Umbilical cord (tissue), 2 donors: ENCODE measurements at places on chromosomes 1 and 21.

- DNase-seq, result no peak
These were observed 7.7 kb downstream of the IFI6 start for GRCh38 chr1:27664291-27664690.

DNA sequence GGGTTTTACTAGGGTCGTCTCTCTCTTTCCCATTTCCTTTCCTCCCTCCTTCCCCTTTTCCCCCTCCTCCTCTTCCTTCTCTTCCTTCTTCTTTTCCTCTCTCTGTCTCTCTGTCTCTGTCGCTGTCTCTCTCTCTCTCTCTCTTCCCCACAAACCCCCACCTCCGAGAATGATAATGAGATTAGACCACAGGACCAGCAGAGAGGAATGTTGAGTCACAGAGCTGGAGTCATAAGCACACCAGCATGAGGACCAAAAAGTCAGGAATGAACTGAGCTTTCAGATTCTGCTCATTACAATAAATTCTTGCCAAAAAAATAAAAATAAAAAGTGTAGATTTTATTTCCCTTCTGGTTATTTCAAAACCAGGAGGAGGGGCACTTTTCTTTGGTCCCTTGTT, 377.4 kb downstream of the LTN1 start:
- peak; percentile 20 for DNase-seq

GRCh38 chr1:5830771-5831599, 161.2 kb downstream of the NPHP4 start:
- no peak for DNase-seq

- DNase-seq, result no peak
These were observed 10.2 kb downstream of the SYT2 start for GRCh38 chr1:202700061-202700460.

DNA sequence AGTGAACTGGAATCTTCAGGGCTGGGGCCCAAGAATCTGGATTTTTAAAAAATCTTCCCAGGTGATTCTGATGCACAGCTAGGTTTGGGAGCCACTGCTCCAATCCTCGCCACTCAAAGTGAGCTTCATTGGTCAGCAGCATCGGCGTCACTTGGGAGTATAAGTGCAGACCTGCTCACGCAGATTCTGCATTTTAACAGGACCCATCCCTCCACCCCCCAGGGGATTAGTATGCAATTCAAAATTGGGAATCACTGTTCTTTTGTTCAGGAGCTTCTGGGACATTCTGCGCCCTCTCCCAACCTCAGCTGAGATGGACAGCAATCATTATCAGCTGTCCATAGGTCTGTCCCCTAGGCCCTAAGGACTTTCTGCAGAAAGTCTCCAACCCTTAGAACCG, 53.5 kb downstream of the LGR6 start:
- no peak for DNase-seq

GRCh38 chr21:16037421-16037955, 307.7 kb downstream of the USP25 start:
- DNase-seq, result no peak

GRCh38 chr21:33732038-33732437, 89.7 kb downstream of the ITSN1 start:
- peak; percentile 34 for DNase-seq

- DNase-seq, result peak; percentile 29
These were observed 10.6 kb upstream of the C1orf162 start for GRCh38 chr1:111463029-111463683.

DNA sequence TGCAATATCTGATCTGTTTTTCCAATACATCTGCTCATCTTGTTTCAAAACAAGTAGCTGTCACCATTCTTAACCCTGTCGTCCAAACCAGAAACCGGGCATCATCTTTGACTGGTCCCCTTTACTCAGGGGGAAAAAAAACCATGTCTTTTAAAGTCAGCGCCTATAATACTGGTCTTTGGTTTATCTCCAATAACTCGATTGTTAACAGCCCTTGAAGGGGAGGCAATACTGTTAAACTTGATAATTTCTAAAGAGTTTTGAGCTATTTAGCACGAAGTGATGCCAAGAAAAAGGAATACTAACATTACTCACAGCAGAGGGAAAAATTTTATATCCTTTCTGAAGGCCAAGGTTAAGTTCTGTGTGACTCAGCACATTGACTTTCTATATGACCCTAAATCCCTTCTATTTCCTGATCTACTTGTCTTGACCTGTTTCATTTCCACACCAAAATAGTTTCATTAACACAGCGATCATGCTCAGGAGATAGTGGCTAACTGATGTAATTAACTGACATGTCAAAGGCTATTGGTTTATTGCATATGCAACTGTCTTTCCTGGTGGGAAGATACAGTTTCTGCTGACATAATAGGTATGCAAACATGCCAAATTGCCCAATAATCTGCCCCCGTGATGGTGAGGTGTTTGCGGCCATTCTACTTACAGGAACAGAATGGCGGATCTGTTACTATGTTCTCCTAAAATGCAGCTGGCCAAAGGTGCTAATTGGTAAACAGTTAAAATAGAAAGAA, 59.1 kb downstream of the NFIA start:
- DNase-seq, result peak; percentile 59

GRCh38 chr1:227317523-227318015, 723 bp downstream of the CDC42BPA start:
- peak; percentile 76 for DNase-seq

DNA sequence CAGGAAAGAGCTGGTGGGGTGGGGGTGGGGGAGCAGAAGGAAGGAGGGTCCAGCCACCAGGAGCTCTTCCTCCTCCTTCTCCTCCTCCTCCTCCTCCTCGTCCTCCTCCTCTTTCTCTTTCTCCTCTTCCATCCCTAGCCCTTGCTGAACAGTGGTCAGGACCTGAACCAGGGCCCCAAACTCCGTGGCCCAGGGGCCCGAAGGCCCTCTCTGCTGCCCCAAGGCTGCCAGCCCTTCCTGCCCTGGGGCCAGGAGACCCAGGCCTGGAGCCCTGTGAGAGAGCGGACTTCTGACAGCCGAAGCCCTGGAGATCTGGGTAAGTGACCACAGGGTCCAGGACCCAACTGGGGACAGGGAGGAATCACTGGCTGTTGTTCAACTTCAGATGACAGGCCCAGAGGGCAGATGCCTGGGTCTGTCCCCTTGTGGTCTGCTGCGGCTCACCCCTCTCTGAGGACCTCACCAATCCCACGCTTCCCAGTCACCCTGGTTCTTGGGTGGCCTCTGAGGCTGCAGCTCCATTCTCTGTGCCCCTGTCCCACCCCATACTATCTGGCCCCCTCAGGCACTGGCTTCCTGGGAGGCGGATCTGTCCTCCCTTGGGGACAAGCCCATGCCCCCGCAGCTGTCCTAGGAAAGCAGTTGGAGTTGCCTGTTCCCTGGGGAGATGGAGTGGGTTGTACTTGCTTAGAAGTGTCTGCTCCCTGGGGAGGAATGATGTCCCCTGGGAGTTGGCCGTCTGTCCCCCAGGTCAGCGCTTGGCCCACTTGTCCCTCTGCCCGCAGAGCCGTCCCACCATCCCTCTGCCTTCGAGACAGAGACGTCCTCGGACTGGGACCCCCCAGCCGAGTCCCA, 51.8 kb downstream of the VWA5B1 start:
- no peak for DNase-seq

- no peak for DNase-seq
These were observed 1.1 kb downstream of the FOXO6 start for GRCh38 chr1:41362357-41362721.

DNA sequence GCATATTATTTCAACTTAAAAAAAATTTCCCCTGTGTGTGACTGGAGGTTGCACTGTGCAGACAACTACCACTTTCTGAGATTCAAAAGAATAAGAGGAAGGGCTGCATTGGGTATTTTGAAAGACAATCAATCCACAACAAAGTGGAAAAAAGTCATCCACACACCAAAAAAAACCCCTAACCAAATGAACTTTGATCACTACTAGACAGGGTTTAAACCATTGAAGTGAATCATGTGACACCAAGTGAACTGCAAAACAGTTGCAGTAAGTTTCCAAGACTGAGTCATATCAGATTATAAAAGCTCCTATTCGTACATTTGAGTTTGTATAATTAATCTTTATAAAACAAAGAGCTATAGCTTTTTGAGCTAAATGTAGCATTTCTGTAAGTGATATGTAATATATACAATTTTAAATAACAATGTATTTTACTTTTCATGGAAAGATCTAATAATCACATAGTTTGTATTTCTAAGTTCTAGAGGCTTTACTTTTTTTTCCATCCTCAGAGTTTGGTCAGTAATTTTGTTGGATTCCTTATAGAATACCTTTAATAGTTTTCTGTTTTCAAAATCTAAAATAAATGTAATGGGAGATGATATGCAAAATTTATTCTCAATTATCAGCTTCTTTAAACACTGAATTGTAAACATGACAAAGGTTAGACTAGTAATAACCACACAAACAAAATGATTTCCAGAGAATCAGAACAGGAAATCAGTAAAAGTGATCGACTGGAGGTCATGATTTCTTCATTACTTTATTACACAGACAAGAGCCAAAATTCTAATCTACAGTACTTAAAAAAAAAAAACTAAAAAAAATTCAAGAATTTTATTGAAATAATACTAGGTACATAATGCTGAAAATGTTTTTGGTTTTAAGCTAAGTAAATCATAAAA, 50.5 kb upstream of the GFI1 start:
- DNase-seq, result no peak

DNA sequence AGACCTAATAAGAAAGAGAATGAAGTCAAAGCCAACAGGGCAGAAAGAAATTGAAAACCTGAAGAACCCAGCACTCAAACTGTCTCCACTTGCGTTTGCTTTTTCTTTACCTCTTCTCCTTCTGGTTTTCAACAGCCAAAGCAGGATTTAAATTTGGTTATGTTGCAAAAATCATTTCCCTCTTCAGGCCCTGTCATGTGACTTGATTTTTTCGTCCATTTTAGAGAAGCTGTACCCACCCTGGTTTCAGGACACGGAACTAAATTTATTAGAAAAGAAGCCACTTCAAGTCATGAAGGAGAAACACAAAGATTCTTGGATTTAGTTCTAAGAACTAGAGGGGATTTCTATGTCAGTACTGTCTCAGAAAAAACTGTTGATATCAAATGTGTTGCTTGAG, 1.0 kb upstream of the SYNJ1 start:
- DNase-seq, result no peak

GRCh38 chr1:201645956-201646355, 107.0 kb downstream of the NAV1 start:
- no peak for DNase-seq

GRCh38 chr21:45831991-45832740, 149.4 kb upstream of the COL6A1 start:
- peak; percentile 46 for DNase-seq

DNA sequence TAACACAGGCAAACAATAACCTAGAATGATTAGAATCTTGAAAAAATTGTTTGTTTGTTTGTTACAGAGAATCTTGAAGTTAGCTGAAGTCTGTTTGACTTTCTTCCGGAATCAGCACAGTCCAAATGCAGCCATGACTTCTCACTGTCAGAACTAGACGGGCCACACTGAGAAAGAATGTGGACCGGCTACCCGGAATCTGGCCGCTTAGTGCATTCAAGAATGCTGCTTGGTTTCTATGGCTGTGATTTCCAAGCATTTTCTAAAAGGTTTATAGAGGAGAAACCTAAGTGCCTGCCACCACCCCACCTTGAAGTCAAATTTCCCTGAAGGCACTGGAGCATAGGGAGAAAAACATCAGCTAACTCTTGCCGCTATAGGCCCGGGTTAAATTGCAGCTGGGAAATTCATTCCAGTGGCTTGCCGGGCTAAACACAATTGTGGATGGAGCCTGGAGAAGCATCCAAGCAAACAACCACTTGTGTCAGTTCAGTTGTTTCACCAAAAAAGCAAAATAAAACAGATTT, 231.1 kb downstream of the DISC1 start:
- no peak for DNase-seq

DNA sequence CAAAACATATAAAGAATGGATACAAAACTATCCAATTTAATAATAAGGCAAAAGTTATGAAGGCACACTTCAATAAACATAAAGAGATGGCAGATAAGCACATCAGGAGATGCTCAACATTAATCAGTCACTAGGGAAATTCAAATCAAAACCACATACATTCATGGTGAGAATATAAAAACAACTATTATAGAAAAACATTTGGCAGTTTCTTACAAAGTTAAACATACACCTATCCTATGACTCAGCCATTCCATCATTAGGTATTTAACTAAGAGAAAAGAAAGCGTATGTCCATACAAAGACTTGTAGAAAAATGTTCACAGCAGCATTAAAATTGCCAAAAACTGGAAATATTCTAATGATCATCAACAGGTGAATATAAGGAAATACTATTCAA, 44.3 kb downstream of the KIFAP3 start:
- no peak for DNase-seq

GRCh38 chr21:45136927-45137611, 62.7 kb downstream of the ADARB1 start:
- DNase-seq, result peak; percentile 90

DNA sequence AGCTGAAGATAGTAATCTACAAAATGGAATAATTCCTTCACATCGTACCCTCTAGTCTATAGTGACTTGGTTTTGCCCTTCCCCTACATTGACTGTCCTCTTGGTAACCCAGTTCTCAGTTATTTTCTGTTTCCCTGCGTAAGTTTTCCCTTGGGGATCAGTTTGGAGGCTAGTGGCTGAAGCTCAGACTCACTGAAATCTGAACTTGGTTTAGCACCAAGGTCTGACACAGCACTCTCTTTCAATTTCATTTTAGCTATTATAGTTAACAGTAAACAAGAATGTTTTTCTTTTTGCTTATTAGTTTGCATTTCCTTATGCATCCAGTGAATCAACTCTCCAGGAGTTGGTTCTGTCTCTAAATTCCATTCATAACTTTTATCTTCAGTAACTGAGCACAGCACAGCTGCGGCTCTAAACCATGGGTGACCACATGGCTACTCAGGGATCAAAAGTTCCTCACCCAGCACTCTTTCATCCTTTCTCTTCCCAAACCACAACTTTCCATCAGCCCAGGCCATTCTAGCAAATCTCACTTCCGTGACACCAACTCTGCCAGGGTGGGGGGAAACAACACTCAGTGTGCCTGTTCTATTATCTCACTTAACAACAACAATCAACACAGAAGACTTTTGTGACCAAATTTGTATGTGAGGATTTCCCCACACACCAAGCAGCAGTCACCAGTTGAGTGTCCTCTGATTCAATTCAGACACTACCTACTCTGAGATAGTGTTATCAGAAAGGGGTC, 17.6 kb upstream of the IFI6 start:
- peak; percentile 51 for DNase-seq
